Kidney (tissue), 22 donors: ENCODE measurements at places on chromosomes 13 and 19.

DNA sequence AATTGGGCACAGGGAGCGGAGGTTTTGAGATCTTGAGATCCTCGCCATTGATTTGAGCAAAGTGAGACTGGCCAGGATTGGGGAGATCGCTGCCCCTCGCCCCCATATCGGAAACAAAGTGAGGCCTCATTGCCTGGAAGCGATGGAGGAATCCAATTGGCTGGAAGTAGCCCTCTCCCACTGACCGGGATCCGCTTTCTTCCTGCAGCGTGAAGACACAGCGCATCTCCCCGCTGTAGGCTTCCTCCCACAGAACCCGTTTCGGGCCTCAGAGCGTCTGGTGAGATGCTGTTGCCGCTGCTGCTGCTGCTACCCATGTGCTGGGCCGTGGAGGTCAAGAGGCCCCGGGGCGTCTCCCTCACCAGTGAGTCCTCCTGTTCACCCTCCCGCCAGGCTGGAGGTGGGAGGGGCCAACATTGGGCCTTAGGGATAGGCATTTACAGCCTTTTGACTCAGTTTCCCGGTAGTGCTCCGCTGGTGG is 438 bp downstream of the PRKCSH start:
- peak; percentile 88 for DNase-seq

DNA sequence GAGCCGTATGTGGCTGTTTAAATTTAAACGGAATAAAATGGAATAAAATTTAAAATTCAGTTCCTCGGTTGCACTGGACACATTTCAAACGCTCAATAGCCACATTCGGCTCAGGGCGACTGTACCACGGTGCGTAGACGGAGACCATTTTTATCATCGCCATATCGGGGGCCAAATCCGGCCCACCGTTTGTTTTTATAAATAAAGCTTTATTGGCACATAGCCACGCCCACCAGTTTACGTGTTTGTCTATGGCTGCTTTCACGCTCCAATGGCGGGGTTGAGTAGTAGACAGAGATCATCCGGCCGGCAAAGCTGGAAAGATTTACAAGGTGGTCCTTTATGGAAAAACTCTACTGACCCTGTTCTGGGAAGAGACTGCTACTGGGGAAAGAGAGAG is 33.0 kb downstream of the PTPRS start:
- DNase-seq, result no peak

DNA sequence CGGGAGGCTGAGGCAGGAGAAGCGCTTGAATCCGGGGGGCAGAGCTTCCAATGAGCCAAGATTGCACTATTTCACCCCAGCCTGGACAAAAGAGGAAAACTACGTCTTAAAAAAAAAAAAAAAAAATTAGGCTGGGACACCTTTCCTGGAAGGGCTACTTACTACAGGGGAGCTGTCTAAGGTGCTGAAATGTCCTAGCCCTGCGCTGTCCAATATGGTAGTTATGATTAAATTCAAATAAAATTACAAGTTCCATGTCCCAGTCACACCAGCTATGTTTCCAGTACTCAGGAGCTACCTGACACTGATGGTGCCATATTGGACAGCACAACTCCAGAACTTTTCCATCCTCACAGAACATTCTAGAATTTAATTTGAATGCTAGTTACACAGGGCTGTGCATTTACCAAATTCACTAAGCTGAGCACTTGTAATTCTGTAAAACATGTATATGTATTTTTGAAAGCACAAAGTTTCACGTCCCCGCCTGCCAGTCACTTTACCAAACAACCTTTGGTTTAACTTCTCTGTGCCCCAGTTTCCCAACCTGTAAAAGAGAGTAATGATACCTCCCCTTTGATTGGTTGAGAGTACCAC is 9.2 kb upstream of the ZSCAN22 start:
- DNase-seq, result peak; percentile 69

GRCh38 chr19:56103027-56103614 is 18.0 kb downstream of the ZNF787 start:
- DNase-seq, result no peak

DNA sequence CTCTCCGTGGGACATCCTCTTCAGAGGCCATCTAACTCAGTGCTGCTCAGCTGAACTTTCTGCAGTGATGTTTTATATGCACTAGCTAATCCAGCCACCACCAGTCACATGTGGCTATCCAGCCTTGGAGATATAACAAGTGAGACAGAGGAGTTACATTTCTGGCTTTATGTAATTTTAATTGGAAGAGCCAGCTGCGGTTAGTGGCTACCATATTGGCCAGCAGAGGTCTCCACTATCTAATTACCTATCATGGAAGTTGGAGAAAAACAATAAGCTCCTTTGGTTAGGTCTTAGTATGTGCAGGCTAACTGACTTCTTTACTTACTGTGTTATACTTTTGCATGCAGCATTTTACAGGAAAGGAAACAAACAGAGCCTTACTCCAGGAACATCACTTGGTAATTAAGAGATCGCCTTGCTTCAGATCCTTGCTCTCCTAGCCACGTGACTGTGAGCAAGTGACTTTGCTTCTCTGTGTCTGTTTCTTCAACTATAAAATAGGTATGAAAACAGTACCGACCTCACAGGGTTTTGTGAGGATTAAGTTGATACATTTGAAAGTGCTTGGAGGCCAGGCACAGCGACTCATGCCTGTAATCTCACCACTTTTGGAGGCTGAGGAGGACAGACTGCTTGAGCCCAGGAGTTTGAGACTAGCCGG is 1.6 kb upstream of the KLK10 start:
- no peak for DNase-seq

DNA sequence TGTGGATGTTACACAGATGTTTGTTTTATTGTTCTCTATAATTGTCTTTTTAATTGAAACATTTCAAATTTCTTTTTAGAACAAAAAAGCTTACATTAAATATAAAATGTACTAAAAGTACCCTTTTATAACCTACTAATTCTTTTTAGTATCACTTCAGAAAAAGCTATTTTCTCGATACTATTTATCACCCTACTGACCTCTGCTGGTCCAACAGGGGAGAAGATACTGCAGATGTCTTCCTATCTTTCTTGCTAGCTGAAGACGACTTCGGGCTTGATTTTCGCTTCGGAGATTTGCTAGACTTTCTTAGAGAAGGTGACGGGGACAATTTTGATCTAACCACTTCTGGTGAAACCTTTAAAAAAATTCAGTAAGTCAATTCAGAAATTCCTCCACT is 42.4 kb downstream of the ZC3H13 start:
- no peak for DNase-seq

- peak; percentile 39 for DNase-seq
Measured at GRCh38 chr19:46674416-46675178, 13.6 kb upstream of the DACT3 start.

GRCh38 chr13:98157188-98157587 is 14.3 kb downstream of the FARP1 start:
- no peak for DNase-seq

GRCh38 chr19:18500799-18501198 is 21.1 kb downstream of the ELL start:
- DNase-seq, result no peak

DNA sequence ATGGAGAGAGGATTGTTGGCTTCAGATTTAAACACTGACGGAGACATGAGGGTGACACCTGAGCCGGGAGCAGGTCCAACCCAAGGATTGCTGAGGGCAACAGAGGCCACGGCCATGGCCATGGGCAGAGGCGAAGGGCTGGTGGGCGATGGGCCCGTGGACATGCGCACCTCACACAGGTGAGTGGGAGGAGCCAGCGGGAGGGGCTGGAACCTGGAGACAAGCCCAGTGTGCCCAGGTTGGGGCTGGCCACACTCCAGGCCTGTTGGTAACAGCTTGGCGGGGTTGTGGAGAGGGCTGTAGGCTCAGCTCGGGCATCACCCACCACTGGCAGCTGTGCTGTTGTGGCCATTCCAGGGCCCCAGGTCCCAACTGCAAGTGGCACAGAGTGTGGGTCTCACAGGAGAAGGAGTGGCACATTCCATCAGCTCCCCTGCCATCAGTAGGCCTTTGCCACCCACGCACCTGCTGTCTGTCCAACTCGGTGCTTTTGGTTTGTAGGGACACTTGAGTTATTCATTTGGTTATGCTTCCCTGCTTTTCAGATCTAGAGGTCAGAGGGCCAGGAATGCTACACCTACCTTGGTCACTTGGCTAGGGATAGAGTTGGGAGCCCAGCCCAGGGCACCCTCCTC is 49.8 kb downstream of the TSSK6 start:
- DNase-seq, result peak; percentile 57

GRCh38 chr13:42567906-42568305 is 6.0 kb upstream of the TNFSF11 start:
- no peak for DNase-seq

GRCh38 chr19:1026783-1027649 is 608 bp downstream of the CNN2 start:
- DNase-seq, result peak; percentile 81

DNA sequence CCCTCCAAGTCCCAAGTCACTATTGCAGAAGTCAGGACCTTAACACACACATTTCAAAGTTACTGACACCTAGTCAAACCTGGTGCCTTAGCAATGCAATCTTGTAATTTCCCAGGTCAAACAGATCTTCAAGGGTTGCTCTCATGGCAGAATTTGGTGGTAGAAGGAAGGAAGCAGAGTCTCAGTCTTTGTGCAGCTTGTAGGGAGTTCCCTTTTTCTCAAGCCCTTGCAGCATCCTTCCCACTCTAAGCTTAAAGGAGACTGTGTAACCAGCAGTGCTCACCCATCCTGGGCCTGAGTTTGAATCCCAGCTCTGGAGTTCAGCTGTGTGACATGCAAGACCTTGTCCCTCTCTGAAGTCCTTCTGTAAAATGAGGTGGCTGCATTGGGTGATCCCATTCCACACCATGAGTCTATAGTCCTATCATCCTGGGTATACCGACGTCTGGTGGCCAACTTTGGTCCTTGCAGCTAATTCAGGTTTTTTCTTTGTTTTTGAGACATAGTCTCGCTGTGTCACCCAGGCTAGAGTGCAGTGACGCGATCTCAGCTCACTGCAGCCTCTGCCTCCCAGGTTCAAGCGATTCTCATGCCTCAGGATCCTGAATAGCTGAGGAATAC is 9.8 kb downstream of the SIGLEC10 start:
- no peak for DNase-seq

- no peak for DNase-seq
Measured at GRCh38 chr19:16025108-16026101, 50.9 kb upstream of the TPM4 start.

- no peak for DNase-seq
Measured at GRCh38 chr13:110894086-110894485, 20.8 kb downstream of the ANKRD10 start.

GRCh38 chr13:30033681-30034457 is 183.5 kb upstream of the UBL3 start:
- no peak for DNase-seq

DNA sequence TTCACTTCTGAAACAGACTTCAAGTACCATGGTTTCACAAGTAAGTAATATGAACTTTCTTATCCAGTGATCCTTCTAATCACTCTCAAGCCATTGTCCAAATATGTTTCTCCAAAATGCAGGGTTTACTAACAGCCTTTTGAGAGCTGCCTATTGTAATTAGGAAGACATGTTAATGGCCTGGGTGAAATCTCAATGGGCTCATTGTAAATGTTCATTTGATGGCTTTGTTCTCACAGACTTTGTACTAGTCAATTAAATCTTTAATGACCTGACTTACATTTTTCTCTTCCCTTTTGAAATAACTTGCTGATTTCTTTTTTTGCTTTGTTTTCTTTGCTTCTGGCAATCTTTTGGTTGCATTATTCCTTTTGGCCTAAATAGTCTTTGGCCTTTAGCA is 444.8 kb downstream of the LIG4 start:
- DNase-seq, result no peak

DNA sequence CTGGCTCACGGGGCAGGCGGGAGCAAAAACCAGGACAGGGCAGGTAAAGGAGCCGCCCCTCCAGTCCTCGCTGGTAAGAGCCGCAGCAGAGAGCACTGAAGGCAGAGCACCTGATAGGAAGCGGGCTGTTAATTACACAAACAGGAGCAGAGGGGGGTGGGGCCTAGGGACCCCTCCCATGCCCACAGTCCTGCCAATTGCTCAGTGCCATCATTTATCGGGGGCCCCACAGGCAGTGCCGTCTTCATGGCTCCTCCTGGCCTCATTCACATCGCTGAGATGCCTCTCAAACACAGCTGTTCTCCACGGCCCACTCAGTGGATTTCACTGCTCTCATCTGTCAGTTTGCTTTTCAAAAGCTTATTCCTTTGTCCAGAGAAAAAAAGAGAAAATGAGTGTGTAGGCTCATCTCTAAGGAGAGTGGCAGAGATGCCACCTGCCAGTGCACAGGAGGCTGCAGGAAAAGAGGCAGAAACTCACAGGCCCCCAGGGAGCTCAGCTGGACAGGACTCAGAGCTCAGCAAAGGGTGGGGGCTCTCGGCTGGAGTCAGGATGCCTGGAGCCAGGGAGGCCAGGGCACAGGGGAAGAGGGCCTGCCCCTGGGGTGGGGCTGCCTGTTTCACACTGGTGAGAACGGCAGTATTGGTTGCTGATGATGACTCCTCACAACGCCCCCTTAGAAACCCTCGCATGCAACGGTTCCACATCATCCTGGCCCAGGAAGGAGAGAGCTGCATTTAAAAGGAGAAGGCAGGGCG is 174.6 kb downstream of the COL4A1 start:
- DNase-seq, result no peak

DNA sequence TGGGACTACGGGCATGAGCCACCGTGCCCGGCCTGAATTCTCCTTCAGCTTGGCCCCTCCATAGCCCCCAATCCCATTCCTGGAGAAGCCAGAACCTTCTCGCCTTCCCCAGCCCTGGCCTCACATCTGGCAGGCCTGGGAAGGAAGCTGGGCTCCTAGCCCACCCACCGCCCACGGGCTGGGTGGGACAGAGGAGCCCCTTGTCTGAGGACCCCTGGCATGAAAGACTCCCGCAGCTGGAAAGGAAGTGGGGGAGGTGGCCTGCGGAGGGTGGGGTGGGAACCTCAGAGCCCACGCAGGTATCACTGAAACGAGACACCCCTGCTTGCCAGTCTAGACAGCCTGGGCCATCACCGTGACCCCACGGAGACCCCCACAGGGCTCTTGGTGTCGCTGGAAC is 7.7 kb upstream of the NANOS3 start:
- no peak for DNase-seq

GRCh38 chr19:41218615-41219507 is at the start of gene AXL:
Gene AXL, plus strand, starts transcription at chr19:41219223. Its CDS starts 170 bp downstream, at chr19:41219393.
- DNase-seq, result peak; percentile 87

DNA sequence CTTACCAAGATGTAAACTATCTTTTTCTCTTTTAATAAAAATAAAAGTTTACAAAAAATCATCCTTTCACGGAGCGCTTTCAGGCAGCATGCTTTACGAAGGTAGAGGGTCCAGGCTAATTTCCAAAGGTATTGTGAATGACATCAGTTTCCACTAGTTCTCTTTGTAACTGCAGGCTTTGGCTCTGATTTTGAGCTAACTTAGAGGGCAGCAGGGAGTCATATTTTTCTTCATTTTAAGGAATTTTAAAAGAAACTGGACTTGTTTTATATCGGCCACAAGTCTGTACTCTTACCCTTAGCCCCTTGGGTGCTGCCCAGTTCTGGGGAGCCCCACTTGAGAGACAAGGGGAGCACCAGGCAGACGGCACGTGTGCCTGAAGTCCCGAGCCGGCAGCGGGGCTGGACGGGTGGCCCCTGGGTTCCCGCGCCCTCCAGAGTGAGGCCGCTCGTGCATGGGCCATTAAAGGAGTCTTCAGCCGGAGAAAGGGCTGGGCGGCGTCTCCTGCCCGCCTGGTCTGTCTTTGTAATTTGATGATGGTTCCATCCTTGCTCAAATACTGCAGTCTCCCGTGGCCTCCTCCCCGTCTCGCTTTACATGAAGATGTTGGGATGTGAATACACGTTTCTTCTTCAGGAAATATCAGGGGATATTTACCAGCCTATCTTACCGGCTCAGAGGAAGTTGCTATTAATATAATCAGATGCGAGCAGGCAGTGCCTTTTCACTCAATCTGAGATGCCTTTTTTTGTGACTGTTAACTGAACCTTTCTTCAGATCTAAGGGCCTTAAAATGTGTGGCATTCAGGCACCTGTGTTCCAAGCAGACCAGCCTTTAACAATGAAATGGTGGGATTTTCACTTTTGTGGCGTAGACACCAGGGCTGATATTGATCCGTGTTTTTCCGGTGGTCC is 67.4 kb downstream of the GGACT start:
- DNase-seq, result no peak
